Right renal pelvis (tissue), 4 donors: ENCODE measurements at places on chromosomes 7 and 10. TPM values are rescaled to one million over a fixed set of nuclear protein-coding genes. Genes with fewer than 3 reads are reported as not detected.

The NACAD gene
- 6.1 TPM for polyA plus RNA-seq

The SUN3 gene
- not detected for polyA plus RNA-seq

The STRIP2 gene
- polyA plus RNA-seq: 2.9 TPM

The ARHGEF5 gene
- polyA plus RNA-seq: 36.9 TPM
